ENCODE measurements at places on chromosomes 2 and 18.

DNA sequence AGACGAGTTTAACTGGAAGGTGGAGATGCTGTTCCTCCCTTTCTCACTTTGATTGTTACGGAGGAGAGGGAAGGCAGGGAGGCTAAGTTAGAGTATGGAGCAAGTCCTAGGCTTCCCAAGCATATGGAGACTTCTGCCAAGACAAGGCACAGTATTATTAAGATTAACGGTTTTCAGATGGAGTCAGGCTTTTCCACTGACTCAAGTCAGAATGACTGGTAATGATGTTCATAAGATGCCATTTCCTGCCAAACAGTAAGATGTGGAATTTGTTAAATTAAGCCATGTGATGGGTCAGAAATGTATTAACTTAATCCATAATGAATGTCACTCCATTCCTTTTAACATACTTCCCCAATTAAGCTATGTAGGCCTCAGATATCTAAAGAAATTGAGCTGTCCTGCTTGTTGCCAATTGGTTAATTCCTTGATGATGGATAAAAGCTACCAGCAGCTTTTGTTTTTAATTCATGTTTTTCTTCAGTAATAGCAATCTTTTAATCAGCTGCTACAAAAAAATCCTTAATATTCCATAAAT, 383.7 kb downstream of the ZNF521 start:
- DNase-seq = no peak

- DNase-seq = no peak
Measured at GRCh38 chr2:41771710-41772109, 276.1 kb upstream of the PKDCC start.

- DNase-seq = no peak
Measured at GRCh38 chr2:148674063-148675020, 29.8 kb downstream of the EPC2 start.

- DNase-seq = no peak
Measured at GRCh38 chr2:158776231-158776630, 18.9 kb upstream of the DAPL1 start.

- DNase-seq = no peak
Measured at GRCh38 chr2:50392185-50392584, 639.7 kb downstream of the NRXN1 start.

DNA sequence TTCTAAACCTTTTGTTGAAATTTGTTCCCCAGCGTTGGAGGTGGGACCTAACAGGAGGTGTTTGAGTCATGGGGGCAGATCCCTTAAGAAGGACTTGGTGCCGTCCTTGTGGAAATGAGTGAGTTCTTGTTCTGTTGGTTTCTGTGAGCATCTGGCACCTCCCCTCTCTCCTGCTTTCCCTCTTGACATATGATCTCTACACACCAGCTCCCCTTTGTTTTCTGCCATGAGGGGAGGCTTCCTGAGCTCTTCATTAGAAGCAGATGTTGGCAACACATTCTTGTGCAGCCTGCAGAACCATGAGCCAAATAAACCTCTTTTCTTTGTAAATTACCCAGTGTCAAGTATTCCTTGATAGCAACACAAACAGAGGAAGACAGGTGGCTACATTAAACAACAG, 23.8 kb downstream of the NABP1 start:
- DNase-seq = no peak

- no peak for DNase-seq
Measured at GRCh38 chr18:7856733-7857132, 289.6 kb downstream of the PTPRM start.

GRCh38 chr18:12027046-12027445, 45.7 kb downstream of the IMPA2 start:
- no peak for DNase-seq

GRCh38 chr2:196295005-196295404, 123.6 kb upstream of the STK17B start:
- DNase-seq = no peak

GRCh38 chr18:13745696-13746095, 19.2 kb downstream of the RNMT start:
- DNase-seq = no peak

GRCh38 chr2:239509373-239510143, 108.7 kb upstream of the HDAC4 start:
- no peak for DNase-seq

DNA sequence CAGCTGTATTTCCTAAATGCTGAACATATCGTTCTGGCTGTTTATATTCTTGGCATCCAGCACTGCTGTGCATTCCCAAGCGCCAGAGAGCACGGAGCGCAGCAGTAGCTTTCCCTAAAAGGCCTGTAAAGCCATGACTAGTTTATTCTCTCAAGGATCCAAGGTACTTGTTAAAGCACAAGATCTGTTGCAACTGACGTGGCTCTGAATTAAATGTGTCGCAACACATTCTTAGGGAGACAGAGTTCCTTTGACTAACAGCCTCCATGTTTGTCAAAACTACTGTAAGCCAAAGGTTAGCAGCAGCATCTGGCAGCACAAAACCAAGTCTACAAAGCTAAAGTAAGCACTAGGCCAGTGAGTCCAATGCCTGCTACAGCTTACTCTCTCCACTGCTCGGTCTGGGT, 188.6 kb upstream of the FN1 start:
- no peak for DNase-seq

- DNase-seq = no peak
Measured at GRCh38 chr2:88321449-88322248, 130.8 kb downstream of the FOXI3 start.

DNA sequence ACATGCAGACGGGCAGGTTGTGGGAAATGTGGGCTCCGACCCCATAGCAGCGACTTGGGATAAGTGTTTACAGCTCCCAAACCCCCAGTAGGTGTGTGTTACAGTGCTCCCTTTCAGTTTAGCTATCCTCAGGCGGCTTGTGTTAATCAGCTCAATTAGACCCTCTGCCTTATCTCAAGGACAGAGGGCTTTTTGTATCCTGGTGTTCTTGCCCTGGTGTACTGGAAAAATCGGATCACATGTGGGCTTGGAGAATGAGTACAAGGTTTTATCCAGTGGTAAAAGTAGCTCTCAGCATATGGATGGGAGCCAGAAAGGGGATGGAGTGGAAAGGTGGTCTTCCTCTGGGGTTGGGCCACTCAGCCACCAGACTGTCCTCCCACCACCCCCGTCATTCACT, 264.7 kb upstream of the SYT4 start:
- no peak for DNase-seq

DNA sequence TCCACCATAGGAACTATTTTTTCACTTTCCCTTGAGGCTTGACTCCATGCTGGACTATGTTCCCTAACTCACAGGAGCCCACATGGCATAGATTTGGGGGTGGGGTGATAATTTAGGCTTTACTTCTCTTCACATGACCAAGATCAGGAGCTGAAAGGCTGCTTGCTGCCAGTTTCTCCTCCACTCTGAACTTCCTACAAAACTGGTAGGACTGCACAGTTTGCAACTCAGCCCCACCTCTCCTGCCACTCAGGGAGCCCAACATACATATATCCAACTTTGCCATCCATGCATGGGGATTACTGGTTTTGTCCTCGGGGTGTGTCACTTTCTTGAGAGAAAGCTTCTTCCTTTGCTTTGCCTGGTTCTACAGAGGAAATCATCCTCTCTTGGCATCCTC, 14.2 kb downstream of the INO80D start:
- DNase-seq = no peak

GRCh38 chr2:199556527-199557285, 99.0 kb upstream of the SATB2 start:
- DNase-seq = no peak

DNA sequence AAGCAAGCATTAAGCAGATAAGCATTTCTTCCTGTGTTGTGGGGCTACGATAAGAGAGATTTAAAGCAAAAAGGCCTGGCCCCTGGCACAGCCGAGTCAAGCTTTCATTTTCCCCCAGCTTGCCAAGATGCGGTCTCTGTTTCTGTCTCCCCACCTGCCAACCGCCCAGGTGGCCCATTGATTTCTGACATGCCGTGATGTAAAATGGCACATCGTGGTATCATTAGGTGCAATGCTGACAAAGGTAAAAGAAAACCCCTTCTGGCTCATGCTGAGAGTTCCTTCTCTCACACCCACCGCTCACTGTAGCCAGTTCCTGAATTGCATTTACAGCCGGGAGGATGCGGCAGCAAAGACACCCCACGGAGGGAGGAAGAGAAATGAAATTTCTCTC, 62.8 kb downstream of the BOD1L2 start:
- DNase-seq = no peak

- no peak for DNase-seq
Measured at GRCh38 chr18:49166327-49166726, 215.6 kb upstream of the SMAD7 start.

DNA sequence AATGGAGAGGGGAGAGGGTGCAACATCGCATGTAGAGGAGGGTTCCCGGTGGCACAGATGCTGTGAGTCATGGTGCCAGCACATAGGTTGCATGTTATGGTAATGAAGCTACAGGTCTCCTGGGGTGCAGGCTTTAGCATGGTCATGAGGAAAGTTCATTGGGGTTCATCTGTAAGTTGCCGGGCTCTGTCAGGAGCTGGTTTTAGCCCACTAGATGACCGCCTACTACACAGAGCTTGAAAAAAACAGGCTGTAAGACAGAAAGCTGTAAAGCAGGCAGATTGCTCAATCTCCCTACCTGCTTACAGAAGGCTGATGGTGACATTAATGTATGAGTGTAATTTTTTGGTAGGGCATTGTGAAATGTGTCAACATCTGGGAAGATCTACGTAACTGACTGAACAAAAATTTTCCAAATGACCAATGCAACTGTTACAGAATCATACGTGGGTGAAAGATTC, 23.9 kb downstream of the DYSF start:
- DNase-seq = no peak

GRCh38 chr2:39736640-39737039, 42.4 kb downstream of the THUMPD2 start:
- no peak for DNase-seq

- DNase-seq = no peak
Measured at GRCh38 chr2:223019987-223020717, 31.8 kb upstream of the KCNE4 start.

- no peak for DNase-seq
Measured at GRCh38 chr2:199470672-199471442, 13.1 kb upstream of the SATB2 start.

DNA sequence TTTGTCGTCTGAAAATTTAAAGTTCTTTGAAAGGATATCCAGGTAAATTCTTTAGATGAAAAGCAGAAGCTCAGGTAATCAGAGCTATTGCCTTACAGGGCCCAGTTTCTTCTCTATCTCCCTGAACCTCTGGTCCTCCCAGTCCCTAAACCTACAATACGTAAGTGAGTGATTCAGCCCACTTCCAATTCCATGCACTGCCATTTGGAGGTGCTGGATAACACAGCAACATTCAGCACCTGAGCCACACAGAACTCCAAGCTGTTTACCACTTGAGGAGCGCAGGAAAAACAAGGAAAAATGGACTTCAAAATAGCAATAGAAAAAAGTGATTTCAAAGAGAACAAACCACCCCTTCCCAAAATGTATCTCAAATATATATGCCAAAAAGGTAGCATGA, 105.0 kb upstream of the DNAJC10 start:
- DNase-seq = no peak

GRCh38 chr18:48909721-48910120, 41.0 kb downstream of the SMAD7 start:
- DNase-seq = no peak

- no peak for DNase-seq
Measured at GRCh38 chr2:35099342-35099741, 1256.2 kb upstream of the CRIM1 start.

DNA sequence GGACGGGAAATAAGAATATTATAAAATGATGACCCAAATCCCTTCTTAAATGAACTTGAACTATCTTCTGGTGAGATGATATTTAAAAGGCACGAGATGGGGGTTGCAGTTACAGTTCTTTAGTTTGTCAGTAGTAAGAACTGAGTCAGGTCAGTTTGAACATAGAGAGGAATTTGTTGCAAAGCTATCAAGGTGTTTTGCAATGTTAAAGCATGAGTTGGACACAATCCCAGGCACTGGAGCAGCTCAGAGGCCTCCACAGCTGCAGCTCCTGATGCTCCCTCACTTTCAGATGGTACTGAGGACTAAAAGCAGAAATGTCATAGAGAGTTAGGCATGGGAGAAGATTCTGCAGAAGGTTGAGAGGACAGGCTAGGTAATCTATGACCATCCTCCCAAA, 236.0 kb downstream of the BCL2 start:
- DNase-seq = no peak

DNA sequence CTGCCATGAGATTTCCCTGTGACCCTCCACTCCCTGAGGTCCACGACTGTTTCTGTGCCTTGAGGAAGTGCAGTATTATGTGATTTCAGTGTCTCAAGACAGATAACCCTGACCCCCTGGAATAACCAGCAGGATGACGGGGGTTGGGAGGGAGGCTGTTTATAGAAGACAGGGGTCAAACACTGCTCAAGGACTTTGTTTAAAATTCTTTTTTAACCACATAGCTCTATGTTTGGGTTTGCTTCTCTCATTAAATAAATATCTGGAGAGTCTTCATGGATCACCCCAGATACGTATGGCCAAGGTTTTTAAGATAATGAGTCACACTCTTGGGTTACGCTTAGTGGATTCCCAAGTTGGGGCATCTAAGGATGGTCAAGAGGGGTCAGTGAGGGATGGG, 523.8 kb upstream of the TNP1 start:
- DNase-seq = no peak

- no peak for DNase-seq
Measured at GRCh38 chr18:2958819-2959298, 54.1 kb downstream of the LPIN2 start.

DNA sequence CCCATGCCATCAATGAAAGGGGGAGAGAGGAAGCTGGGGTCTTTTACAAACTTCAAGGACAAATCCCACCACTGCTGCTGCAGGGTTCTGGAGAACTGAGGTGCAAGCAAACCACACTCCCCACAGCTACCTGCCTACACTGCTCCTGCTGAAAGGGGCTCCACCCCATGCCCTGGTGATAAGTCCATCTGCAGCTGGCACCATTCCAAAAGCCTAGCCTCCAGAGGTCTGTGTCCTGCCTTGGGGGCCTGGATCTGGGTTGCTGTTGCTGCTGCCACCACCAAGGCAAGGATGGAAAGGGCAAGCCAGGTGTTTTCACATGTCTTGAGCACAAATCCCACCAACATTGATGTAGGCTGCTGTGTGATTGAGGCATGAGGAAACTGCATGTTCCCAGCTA, 97.4 kb upstream of the UBE2E3 start:
- no peak for DNase-seq

DNA sequence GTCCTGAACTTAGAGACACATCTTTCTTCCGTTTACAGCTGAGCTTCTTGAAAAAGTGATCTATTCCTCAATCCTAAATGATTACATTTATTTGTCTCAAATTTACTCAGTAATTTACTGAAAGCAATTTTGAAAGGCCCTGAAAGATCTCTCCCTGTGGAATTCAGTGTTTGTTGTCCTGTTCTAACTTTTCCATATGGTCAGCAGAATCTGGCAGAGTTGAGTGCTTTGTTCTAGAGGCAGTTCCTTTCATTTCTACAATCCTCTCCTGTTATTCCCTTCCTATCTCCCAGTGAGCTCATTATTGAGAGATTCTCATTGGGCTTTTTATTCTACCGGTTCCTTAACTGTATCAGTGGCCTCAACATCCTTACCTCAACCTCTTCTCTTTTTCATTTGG, 36.5 kb upstream of the REG3G start:
- DNase-seq = no peak

- DNase-seq = no peak
Measured at GRCh38 chr18:56576826-56577573, 61.4 kb downstream of the TXNL1 start.

- DNase-seq = no peak
Measured at GRCh38 chr2:175461839-175462238, 280.3 kb upstream of the ATP5MC3 start.
